ENCODE measurements at places on chromosomes 7 and 10.

- no peak for DNase-seq
These were observed 2.3 kb upstream of the TMEM184A start for GRCh38 chr7:1558181-1558811.

GRCh38 chr10:3831608-3832007 lies 46.6 kb upstream of the KLF6 start:
- DNase-seq = no peak

GRCh38 chr7:26958834-26959233 lies 94.4 kb upstream of the SKAP2 start:
- peak; percentile 88 for DNase-seq

GRCh38 chr7:106693677-106694353 lies 32.9 kb upstream of the CCDC71L start:
- no peak for DNase-seq

DNA sequence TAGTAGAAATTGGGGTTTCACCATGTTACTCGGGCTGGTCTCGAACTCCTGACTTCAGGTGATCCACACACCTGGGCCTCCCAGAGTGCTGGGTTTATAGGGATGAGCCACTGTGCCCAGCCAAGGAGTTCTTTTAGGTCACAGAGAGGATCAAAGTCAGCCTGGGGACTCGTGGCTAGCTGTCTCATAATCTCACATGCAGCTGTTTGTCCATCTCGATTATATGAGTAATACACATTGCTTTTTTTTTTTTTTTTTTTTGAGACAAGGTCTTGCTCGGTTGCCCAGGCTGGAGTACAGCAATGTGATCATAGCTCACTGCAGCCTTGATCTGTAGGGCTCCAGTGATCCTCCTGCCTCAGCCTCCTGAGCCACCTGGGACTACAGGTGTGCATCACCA lies 2.2 kb downstream of the IFT22 start:
- no peak for DNase-seq

GRCh38 chr7:158574308-158575036 lies 13.2 kb downstream of the PTPRN2 start:
- no peak for DNase-seq

DNA sequence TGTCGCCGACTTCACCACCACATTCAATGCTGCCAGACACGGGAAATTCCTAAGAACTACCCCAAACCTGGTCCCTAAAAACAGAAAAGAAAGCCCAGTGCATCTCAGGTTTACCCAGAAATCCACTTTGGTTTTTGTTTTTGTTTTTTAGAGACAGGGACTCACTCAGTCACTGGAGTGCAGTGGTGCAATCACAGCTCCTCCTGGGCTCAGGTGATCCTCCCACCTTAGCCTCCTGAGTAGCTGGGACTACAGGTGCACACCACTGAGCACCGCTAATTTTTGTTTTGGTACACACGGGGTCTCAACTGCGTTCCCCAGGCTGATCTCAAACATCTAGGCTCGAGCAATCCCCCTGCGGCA lies 22.8 kb downstream of the MAD1L1 start:
- no peak for DNase-seq

DNA sequence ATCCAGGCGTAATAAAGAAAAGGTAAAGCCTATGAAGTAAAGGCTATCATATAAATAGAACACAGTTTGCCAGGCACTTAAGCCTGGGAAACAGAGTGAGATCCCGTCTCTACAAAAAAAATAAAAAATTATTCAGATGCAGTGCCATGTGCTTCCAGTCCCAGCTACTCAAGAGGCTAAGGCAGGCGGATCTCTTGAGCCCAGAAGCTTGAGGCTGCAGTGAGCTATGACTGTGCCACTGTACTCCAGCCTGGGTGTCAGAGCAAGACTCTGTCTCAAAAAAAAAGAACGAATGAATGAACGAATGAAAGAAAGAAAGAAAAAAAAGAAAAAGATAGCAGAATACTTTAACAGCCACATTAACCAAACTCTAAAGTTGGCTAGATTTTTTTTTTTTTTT lies 67.2 kb upstream of the MRLN start:
- DNase-seq = no peak

- no peak for DNase-seq
These were observed 134.1 kb downstream of the GFRA1 start for GRCh38 chr10:116138897-116139296.

GRCh38 chr7:4837803-4838625 lies 23.8 kb downstream of the PAPOLB start:
- DNase-seq = no peak

DNA sequence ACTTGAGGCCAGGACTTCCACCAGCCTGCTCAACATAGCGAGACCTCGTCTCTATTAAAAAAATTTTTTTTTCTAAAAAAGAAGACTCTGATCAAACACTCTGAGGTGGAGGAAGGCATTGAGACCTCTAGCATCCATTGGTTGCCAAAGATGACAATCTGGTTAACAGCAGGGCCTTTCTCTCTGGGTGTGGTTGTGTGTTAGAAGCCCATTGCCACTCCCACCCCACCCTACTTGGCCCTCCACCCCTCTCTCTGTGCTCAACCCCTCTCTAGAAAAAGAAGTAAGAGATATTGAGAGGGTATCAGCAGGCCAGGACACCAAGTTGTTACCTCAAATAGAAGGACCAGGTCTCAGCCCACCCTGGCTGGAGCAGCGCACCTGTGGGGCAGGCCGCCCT lies 57.4 kb upstream of the MXI1 start:
- no peak for DNase-seq

- DNase-seq = no peak
These were observed 131.2 kb downstream of the HDAC9 start for GRCh38 chr7:18626717-18627116.

- no peak for DNase-seq
These were observed 989.0 kb downstream of the GATA3 start for GRCh38 chr10:9043466-9043865.

GRCh38 chr7:92002720-92003119 lies 62.1 kb downstream of the AKAP9 start:
- no peak for DNase-seq

- DNase-seq = no peak
These were observed 1.4 kb upstream of the PILRB start for GRCh38 chr7:100356416-100357068.

GRCh38 chr10:130875897-130876472 lies 435.5 kb downstream of the TCERG1L start:
- DNase-seq = no peak

DNA sequence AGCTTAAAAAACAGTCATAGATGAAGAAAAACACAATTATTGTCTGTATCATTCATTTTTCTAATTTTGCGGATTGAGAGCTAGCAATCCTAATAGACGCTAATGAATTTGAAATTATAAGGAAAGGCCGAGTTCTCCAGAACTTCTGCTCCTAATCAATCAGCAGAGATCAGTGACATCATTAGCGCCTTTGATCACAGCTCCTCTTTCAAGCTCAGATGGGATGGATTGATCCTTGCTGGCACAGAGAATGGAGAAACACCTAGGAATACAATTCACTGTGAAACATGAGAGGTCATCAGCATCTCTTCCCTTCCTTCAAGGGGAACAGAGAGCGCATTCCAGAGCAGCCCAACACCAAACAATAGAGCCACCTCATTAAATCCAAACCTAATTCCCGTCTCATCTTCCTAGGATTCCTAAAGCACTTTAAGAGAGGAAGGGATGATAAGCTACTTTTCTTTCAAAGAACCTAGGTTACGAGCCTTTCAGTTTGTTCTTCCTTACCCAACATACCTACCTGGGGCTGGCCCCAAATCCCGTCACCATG lies 24.4 kb downstream of the GLI3 start:
- DNase-seq = no peak

GRCh38 chr7:22728401-22729029 lies 1.5 kb downstream of the IL6 start:
- peak; percentile 55 for DNase-seq

DNA sequence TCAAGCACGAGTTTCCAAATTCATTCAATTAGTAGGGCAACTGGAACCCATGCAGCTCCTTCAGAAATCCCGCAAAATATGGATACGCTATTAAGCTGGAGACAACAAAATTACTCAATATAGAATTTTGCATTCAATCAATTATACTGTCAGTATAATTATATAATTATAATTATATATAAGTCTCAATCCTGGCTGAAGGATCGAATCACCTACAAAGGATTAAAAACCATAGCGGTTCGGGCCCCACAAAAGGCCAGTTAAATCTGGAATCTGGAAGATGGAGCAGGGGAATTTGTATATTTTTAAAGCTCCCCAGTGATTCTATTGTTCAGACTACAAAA lies 55.7 kb downstream of the FHIP2A start:
- DNase-seq = no peak

GRCh38 chr10:92691591-92692079 lies 1.9 kb downstream of the HHEX start:
- no peak for DNase-seq

DNA sequence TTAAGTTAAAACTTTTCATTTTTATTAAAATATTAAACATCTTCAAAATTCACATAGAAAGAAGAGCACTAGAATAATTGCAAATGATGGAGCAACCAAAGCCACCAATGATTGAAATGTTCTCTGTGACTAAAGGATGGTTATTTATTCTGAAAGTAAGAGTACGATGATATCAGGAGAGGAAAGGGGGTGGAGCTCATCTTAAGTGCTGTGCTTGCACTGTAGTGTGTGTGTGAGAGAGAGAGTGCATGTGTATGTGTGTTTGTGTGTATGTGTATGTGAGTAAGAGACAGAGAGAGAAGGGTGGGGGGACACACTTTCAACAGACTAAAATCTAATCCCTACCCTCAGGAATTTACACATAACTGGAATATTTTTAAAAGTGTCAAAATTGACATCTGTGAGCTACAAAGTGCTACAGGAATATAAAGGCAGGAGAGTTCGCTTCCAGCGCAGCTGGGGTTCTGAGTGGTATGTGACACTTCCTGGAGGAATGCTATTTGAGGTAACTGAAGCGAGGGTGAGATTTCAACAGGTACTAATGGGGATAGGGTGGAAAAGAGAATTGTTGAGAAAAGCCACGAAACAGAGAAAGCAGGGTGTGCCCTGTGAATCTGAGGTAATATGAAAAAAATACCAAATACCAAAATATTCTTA lies 57.2 kb upstream of the SMNDC1 start:
- no peak for DNase-seq

DNA sequence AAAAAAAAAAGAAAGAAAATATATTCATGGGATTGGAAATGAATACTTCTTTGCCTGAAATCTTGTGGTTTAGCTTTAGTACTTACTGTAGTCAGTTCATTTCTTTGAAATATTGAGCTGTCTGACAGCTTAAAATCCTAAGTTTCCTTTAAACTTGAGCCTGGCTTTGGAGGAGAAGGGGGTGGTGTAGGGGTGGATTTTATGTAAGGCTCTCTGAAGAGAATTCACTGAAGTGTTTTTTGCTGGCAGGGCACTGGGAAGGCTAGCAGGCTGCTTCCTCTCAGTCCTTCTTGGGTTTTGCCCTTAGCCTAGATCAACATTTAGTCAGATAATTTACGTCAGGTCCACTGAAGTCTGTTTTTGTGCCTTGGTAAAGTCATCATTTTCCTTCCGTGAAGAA lies 516.5 kb downstream of the AUTS2 start:
- no peak for DNase-seq

GRCh38 chr7:105429746-105430612 lies 41.3 kb upstream of the SRPK2 start:
- DNase-seq = peak; percentile 75

GRCh38 chr7:149085866-149086265 lies 4.7 kb downstream of the ZNF786 start:
- DNase-seq = no peak
